Substantia nigra (tissue), 51 donors: ENCODE measurements at places on chromosomes 16 and 17.

GRCh38 chr16:27335349-27336053 lies 21.7 kb downstream of the IL4R start:
- no peak for DNase-seq

DNA sequence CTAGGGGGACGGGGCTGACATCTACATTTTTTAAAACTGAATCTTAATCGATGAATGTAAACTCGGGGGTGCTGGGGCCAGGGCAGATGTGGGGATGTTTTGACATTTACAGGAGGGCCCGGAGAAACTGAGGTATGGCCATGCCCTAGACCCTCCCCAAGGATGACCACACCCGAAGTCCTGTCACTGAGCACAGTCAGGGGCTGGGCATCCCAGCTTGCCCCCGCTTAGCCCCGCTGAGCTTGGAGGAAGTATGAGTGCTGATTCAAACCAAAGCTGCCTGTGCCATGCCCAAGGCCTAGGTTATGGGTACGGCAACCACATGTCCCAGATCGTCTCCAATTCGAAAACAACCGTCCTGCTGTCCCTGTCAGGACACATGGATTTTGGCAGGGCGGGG lies 21.4 kb downstream of the ADAM11 start:
- DNase-seq = no peak

- no peak for DNase-seq
Measured at GRCh38 chr16:3147046-3147756, 12.4 kb downstream of the ZNF213 start.

DNA sequence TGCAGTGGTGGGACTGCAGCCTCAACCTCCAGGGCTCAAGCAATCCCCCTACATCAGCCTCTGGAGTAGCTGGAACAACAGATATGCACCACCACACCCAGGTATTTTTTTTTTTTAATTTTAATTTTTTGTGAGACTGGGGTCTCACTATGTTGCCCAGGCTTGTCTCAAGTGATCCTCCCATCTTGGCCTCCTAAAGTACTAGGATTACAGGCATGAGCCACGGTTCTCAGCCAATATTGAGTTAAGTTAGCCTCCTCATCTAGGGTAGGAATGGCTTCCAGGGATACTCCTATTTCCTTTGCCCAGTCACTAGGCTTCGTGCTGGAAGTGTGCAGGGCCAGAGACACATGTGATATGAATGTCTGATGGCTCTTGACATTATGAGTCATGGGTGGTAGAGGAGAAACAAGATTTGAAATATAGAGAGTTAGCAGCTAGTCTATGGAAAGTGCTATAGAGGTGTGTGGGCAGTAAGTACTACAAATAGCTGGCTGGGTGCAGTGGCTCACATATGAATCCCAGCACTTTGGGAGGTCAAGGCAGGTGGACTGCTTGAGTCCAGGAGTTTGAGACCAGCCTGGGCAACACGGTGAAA lies 8.0 kb upstream of the HES7 start:
- DNase-seq = no peak

DNA sequence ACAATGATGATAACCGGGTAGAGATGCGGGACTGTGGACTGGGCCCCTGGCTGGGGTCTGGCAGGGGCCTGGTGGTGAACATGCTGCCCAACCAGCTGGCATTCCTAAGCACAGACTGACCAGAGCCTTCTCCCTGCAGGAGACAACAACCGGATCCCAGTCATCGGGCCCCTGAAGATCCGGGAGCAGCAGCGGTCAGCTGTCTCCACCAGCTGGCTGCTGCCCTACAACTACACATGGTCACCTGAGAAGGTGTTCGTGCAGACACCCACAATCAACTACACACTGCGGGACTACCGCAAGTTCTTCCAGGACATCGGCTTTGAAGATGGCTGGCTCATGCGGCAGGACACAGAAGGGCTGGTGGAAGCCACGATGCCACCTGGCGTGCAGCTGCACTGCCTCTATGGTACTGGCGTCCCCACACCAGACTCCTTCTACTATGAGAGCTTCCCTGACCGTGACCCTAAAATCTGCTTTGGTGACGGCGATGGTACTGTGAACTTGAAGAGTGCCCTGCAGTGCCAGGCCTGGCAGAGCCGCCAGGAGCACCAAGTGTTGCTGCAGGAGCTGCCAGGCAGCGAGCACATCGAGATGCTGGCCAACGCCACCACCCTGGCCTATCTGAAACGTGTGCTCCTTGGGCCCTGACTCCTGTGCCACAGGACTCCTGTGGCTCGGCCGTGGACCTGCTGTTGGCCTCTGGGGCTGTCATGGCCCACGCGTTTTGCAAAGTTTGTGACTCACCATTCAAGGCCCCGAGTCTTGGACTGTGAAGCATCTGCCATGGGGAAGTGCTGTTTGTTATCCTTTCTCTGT lies 5.1 kb upstream of the SLC7A6 start:
- no peak for DNase-seq

DNA sequence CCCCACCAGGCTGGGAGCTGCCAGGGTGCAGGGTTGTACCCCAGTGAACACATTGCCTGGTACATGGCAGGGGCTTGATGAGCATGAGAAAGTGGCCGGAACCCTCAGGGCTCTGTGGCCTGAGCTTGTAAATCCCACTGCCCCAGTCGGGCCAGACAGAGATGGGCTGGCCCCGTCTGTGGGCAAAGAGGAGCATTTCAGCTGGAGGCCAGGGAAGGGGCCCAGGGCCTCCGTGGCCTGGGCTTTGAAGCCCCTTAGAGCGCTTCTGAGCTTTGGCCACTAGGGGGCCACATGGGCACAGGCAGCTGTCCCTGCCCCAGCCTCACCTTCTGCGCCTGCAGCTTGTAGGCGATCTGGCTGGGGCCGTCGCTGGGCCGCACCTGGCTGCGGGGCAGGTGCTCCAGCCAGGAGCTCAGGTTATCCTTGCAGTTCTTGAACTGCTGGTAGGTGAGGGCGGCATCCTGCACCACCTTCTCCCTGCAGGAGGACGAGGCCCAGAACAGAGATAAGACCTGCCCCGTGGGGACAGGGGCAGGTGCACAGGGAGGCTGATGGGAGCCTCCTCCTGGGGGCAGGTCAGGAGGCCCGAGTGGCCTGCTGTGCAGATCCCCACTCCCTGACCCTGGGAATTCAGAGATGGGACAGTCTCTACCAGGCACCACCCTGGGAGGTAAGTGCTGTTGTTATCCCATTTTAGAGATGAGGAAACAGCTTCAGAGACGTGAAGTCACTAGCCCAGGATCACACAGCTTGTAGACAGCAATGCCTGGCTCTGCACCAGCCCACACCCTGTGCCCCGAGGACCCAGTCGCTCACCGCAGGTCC lies 12.8 kb downstream of the EVPL start:
- DNase-seq = no peak

- no peak for DNase-seq
Measured at GRCh38 chr16:48340054-48340453, 45.2 kb downstream of the SIAH1 start.

DNA sequence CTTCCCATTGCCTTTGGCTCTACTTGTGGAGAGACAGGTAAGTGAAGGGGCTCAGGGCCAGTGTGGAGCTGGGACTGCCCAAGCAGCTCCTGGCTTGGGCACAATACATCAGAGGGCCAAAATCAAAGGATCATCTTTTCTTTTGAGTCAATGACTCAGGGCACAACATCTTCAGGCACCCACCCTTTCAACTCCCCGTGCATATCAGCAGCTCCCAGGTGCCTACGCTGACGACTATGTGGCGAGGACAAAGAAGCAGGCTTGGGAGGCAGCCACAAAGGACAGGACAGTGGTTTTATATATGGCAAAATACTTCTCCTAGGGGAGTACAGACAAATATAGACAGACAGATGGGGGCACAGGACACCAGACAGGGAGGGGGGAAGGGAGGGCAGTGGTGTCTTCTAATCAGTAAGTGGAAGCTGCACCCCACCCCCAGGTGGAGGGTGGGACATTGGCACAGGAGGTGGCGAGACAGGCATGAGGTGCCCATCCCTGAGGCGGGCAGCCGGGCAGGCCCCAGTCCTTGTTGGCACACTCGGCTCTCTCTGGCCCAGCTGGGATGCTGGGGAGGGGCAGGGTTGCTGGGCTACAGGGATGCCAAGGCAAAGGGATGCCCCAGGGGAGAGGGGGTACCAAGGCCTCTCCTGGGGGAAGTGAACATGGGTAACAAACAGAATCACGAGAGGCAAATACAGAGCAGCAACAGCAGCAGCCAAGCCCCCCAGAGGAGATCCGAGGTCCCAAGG lies 7.7 kb upstream of the ARL5C start:
- no peak for DNase-seq

- DNase-seq = no peak
Measured at GRCh38 chr17:63698381-63698885, 1.5 kb downstream of the LIMD2 start.

DNA sequence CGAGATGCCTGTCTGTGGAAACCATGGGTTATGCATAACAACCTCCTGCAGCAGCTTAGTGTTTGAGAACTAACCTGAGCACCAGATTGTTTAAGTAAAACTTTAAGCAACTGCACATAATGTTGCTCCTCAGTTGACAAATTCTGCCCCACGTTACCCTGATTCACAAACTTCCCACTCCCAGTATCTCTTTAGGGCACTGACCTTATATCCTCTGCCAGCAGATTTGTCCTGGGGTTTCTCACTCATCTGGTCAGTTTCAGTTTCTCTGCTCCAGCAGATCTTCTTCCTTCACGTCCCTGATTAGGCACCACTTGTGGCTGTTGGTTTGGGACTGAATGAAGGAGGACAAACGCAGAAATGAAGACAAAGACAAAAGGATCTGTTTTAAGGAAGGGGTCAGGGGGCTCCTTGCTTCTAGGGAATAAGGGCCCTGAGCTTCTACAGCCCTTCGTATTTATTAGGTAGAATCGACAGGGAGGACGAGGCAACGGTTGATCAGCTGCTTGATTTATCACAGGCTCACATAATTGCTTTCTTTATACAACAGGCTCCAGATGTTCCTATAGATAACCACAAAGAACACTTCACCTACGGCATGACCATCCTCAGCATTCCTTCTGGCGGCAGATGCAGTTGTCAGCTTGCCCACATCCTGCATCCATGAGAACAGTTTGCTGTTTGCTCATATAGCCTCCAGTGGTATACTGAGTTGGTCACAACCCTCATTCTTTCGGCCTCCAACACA lies 13.5 kb upstream of the ZNF689 start:
- no peak for DNase-seq

- DNase-seq = no peak
Measured at GRCh38 chr17:75909812-75910274, 5.2 kb upstream of the MRPL38 start.

- DNase-seq = no peak
Measured at GRCh38 chr16:88003316-88003715, 52.1 kb downstream of the BANP start.

DNA sequence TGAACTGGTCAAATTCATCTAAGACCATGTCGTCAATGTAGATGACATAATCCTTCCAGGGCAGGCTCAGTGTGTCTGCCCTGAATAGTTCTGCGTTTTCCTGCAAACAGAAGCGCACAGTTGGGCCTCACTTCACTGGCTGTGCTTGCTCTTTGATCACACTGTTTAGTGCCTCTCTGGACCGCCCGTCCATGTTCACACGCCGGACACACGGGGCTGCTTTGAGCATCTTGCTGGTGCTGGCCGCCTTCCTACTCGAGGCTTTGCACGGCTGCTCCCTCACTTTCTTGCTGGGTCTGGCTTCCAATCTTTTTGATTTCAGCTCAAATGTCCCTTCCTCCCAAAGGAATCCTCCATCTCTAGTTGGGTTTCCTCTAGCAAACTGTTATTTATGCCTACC lies 37.4 kb downstream of the DNAH17 start:
- no peak for DNase-seq

- no peak for DNase-seq
Measured at GRCh38 chr16:28146536-28146935, 65.2 kb downstream of the XPO6 start.
